ENCODE measurements at places on chromosomes 12 and 14. TPM values are rescaled to one million over a fixed set of nuclear protein-coding genes. Genes with fewer than 3 reads are reported as not detected.
A peak's percentile ranks its signal among the peaks of the same experiment; 100 is the strongest.

- peak; percentile 95 for DNase-seq
These were observed 17.7 kb upstream of the CD27 start for GRCh38 chr12:6426882-6427671.

GRCh38 chr12:131698286-131698685 is 12.6 kb upstream of the SFSWAP start:
- DNase-seq, result no peak

GRCh38 chr12:32265951-32266350 is 133.4 kb upstream of the FGD4 start:
- DNase-seq, result no peak

DNA sequence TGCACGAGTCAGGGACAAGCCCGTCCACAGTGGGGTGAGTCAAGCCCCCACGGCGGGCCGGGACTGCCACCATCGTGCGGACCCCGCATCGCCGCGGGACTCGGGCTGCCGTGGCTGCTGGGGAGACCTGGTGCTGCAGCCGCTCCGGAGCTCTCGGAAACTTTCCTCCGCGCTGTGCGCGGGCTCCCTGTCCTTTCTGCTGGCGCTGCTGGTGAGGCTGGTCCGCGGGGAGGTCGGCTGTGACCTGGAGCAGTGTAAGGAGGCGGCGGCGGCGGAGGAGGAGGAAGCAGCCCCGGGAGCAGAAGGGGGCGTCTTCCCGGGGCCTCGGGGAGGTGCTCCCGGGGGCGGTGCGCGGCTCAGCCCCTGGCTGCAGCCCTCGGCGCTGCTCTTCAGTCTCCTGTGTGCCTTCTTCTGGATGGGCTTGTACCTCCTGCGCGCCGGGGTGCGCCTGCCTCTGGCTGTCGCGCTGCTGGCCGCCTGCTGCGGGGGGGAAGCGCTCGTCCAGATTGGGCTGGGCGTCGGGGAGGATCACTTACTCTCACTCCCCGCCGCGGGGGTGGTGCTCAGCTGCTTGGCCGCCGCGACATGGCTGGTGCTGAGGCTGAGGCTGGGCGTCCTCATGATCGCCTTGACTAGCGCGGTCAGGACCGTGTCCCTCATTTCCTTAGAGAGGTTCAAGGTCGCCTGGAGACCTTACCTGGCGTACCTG is 1.1 kb downstream of the PDE3A start:
- no peak for DNase-seq

- no peak for DNase-seq
These were observed 81.3 kb upstream of the BTG1 start for GRCh38 chr12:92226961-92227360.

DNA sequence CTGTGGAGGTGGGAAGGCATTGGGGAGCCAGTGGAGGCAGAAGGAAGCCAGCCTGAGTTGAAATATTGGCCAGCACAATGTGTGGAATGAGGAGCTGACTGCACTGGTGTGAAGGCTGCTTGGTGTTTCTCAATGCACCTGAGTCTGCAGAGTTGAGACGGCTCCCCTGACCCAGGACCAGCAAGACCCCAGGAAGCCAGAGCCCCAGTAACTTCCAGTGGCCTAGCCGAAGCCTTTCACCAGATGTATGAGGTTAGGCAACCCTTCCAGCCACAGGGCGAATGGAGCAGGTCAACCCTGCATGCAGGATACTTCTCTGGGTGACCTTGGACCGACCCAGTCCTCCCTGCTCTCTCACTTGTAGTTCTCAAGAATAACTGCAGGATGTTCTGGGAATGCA is 12.9 kb upstream of the KRT73 start:
- DNase-seq, result no peak

DNA sequence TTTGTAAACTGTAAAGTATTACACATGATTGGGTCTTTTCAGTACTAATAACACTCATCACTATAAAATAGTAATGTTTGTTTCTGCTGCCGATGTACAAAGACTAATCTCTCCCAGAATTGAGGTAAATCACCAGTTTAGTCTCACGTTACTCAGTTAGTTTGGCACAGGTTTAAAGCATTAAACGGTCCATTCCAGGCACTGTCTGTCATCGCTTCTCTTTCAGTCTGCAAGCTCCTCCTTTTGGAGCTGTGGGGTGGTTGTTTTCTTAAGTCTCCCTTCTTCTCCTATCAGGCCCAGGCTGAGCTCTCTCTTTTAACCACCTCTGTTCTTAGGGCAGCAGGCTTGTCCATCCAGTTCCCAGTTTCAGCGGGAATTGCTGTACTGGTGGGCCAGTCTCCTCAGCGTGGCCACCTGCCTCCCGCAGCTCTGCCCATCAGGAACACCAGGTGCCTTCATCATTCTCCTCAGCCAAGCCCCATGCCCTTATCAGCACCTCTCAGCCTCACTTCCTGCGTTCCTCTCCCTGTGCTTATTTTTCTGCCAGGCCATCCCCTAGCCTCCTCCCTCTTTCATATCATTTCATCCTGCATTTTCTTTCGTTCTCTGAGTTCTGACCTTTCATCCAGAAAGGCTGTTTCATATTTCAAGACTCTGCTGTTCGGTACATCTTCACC is 149.0 kb downstream of the TGFB3 start:
- DNase-seq, result no peak

- no peak for DNase-seq
These were observed 3.1 kb downstream of the PYGL start for GRCh38 chr14:50941151-50941550.

DNA sequence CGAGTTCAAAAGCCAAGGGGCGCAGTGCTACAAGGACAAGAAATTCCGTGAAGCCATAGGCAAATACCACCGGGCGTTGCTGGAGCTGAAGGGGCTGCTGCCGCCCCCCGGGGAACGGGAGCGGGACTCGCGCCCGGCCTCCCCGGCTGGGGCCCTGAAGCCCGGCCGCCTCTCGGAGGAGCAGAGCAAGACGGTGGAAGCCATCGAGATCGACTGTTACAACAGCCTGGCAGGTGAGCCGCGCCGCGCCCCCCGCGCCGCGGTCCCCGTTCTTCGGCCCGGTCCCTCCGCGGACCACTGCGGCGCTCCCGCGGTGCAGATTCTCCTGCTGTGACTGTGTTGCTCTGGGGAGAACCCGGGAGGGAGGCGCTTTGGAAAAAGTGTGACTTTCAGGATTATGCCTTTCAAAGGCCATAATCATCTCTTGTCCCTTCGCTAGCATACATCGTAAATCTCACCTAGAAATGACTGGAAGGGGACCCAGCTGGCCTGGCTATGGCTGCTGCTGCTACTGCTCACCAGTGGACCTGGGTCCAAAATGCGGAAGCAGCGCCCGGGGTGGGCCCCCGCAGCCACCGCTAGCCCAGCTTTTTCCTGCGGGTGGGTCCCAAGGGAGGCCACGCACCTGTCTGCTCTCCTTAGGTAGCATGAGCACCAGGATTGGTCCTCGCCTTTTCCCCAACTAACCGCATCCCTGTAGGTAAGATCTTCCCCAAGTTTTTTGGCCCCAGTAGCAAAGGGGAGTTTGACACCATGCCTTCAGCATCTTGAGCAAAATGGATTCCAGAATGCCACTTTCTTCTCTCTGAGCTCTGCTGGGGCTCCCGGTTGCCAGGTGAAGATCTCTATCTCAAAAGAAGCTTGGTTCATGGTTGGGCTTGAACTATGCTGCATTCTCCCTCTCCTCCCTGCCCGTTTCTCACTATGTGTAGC is 853 bp downstream of the TTC9 start:
- peak; percentile 44 for DNase-seq

DNA sequence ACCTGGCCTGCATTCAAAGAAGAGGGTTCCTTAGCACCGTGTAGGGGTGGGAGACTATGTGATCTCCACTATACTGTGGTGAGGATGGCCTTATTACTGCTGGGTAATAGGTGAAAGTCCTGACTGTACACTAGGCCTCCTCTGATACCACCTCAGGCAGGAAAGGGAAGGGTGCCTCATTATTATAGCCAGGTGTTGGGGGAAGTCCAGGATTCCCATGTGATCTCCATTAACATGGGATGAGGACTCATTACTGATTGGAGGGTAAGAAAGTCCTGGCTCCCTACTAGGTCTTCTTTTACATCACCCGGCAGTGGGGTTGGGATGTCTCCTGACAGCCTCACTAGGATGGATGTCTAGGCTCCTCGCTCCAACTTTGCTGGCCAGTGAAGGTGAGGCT is 252.1 kb downstream of the LRIG3 start:
- no peak for DNase-seq

- no peak for DNase-seq
These were observed 115.2 kb downstream of the KSR2 start for GRCh38 chr12:117853600-117853999.

BTG1 gene
- polyA plus RNA-seq, result 765 TPM

KRT6C gene
- not detected for polyA plus RNA-seq

KRT85 gene
- not detected for polyA plus RNA-seq

ALDH2 gene
- polyA plus RNA-seq, result 0.53 TPM

MIP gene
- 0.09 TPM for polyA plus RNA-seq

DACT1 gene
- polyA plus RNA-seq, result 1.1 TPM

NEDD1 gene
- 34.5 TPM for polyA plus RNA-seq

Measured in CD4-positive, alpha-beta memory T cell (primary cell).